ENCODE measurements at places on chromosomes 6 and 20.

- no peak for DNase-seq
Observed at GRCh38 chr6:13187692-13188091, 140.6 kb downstream of the TBC1D7 start.

GRCh38 chr20:32314768-32315167, 37.3 kb downstream of the KIF3B start:
- no peak for DNase-seq

DNA sequence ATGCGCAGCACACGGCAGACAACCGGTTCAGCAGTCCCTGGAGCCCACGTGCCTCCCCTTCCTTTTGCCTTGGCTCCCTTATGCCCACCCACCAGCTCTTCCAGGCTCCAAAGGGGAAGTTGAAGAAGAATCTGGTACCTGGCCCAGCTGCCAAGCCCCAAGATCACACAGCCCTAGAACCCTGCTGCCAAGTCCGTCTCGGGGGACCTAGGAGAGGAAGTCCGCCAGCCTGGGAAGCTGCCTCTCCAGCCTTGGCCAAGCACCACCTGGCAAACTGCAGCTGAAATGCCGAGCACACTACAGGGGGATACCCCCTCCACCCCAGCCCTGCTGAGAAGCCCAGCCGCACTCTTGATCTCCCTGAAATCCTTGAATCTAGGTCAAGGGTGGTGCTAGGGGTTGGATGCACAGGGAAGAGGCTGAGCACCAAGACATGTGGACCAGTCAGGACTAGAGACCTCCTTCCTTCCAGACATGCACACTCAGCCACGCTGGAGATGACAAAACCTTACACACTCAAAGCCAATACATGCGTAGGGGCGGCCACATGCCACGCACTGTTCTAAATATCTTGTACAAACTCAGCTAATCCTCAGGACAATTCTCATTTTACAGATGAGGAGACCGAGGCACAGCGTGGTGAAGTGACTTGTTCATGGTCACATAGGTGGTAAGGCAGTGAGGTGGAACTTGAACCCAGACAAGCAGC, 124.1 kb downstream of the PREX1 start:
- DNase-seq = no peak

DNA sequence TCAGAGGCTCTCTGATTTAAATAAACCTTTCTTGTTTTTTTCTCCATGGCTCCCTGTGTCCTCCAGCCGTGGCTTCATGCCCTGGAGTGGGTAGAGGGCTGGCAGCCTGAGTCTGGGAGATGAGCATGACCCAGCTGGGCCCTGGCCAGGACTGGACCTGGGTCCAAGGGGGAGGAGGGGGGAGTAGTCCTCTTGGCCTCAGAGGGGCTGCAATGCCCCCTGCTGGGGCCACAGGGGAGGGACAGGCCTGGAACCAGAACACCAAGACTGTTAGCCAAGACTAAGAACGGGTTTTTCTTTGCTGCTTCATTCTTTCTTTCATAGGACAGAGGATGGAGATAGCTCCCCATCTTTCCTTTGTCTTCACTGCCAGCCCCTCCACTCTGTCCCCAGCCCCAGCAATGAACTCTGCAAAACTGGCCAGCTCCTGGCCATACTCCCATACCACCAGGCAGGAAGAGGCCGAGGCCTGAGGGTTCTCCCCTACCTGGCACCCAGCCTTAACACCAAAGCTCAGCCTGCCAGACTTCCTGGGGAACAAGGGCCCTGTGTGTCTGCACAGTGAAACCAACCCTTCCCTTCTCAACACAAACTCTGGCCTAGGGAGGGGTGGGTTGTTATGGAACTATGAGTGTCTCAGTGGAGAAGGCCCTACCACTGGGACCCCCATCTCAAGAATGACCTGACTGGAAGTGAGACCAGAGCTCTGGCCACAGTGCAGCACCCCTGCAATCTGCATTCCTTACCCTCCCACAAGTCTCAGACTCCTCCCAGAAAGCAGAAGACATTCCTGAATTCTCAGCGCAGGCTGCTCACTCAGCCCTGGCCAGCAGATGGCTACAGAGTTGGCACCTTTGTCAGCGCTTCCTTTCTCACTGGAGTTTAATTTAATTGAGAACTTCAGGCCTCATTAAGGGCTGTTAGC, 11.0 kb downstream of the SLC29A1 start:
- DNase-seq = no peak

- DNase-seq = no peak
Observed at GRCh38 chr6:145551164-145551563, 184.2 kb downstream of the EPM2A start.

- no peak for DNase-seq
Observed at GRCh38 chr6:27863962-27864905, 48.0 kb downstream of the OR2B2 start.

- no peak for DNase-seq
Observed at GRCh38 chr6:125193208-125193607, 39.6 kb downstream of the TPD52L1 start.

GRCh38 chr6:32815115-32815514, 1.7 kb downstream of the HLA-DOB start:
- no peak for DNase-seq

DNA sequence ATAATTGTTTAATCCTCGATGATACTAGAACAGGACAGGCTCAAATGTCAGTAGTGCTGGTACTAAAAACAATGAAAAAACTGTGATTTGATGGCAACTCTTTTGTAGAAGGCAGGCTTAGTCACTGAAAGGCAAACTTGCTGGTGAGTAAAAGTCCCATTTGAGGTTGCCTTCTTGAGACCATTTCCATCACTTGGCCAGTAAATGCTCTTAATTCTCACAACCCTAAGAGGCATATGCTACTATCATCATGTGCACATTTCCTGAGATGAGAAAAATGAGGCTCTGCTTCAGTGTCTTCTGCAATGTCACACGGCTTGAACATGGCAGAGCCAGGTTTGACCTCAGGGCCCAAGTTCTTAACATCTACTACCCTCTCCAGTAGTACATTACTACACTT, 9.9 kb downstream of the AKIRIN2 start:
- no peak for DNase-seq

DNA sequence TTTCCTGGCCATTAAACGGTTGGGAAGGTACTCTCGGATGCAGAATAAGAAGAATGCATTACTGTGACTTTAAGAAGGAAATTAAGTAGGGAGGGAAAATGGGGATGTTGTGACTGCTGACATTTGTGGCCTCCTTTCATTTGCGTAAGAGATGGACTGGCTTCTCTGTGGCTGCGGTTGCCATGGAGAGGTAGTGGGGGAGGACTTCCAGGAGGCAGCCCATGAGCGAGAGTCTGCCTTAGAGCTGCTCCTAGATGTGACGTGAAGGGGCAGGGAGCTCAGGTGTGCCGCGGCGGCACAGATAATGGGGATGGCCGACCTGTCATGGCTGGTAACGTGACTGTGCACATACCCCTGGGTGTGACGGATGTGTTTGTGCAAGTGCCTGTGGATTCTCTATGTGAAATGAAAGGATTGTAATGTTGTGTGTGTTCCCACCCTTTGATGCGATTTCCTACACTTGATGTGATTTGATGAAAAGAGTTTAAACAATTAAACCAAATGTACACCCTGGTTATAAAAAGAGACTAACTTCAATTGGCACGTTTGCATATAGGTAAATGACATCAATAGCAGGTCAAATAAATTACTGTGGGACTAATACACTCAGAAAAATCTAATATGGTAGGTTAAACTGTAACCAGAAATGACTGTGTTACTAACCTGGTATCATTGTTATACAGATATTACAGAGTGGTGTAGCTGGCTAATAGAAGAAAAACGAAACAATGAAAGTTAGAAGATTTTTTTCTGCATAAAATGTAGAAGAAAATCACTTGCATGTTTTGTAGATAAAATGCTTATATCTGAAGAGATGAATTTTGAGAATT, 48.9 kb downstream of the HIVEP1 start:
- peak; percentile 85 for DNase-seq

DNA sequence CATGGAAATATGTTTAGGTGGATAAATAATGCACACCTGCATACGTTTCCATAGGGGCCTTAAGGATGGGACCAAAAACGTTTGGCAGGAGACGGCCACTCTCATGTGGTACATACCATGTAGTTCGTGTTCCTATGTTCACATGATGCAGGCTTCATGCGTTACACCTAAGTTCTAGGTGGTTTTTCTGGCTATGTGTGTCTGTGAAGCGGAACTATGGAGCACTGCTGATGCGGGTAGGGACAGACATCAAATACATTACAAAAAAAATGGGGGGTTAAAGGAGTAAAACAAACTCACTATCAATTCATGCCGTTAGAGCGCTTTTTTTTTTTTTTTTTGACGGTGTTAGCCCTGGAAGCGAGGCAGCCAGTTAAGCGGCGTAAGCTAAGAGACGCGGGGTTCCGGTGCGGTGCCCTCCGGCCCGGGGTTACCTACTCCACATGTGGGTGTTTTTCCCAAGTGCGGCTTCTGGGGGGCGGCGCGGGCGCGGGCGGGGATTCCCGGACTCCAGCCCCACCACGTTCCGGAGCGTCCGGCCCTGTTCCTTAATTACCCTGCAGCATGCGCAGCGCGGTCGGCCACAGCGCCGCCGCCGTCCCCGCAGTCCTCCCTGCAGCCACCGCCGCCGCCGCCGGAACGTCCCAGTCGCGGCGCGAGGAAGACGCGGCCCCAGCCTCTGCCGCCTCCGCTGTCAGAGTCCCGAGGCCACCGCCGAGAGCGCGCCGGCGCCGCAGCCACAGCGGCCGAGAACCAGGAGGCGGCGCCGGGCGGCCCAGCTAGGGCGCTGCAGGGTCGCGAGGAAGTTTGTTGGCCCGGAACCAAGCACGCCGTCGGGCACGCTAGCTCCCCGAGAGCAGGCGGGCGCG, 648 bp downstream of the COL19A1 start:
- peak; percentile 51 for DNase-seq

Measured in naive thymus-derived CD8-positive, alpha-beta T cell (primary cell).